ENCODE measurements at places on chromosomes 7 and 10.
A peak's percentile ranks its signal among the peaks of the same experiment; 100 is the strongest.

- DNase-seq, result no peak
Measured at GRCh38 chr7:45155941-45156340, 1.6 kb upstream of the RAMP3 start.

DNA sequence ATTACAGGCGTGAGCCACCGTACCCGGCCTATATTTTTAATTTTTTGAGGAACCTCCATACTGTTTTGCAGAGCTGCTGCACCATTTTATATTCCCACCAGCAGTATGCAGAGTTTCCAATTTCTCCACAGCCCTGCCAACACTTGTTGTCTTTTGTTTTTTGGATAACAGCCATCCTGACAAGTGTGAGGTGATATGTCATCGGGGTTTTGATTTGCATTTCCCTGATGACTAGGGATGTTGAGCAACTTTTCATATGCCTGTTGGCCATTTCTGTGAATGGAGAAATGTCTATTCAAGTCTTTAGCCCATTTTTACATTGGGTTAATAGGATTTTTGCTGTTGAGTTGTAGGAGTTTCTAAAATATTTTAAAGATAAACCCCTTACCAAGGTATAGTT lies 22.2 kb downstream of the ENTPD7 start:
- DNase-seq, result no peak

- DNase-seq, result no peak
Measured at GRCh38 chr7:131075406-131075805, 252.3 kb upstream of the MKLN1 start.

- DNase-seq, result no peak
Measured at GRCh38 chr7:70595370-70595754, 536.6 kb upstream of the GALNT17 start.

GRCh38 chr7:158531661-158532060 lies 56.0 kb downstream of the PTPRN2 start:
- no peak for DNase-seq

- DNase-seq, result no peak
Measured at GRCh38 chr7:131057015-131057793, 270.5 kb upstream of the MKLN1 start.

DNA sequence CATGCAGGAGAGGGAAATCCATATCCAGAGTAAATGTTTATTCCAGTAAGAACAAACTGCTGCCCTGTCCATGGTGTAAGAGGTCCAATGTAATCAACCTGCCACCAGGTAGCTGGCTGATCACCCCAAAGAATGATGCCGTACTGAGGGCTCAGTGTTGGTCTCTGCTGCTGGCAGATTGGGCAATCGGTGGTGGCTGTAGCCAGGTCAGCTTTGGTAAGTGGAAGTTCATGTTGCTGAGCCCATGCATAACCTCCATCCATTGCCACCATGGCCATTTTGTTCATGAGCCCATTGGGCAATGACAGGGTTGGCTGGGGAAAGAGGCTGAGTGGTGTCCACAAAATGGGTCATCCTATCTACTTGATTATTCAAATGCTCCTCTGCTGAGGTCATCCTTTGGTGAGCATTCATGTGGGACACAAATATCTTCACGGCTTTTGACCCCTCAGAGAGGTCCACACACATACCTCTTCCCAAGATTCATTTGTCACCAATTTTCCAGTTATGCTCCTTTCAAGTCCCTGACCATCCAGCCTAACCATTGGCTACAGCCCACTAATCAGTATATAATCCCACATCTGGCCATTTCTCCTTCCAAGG lies 23.3 kb upstream of the PAPSS2 start:
- DNase-seq, result no peak

DNA sequence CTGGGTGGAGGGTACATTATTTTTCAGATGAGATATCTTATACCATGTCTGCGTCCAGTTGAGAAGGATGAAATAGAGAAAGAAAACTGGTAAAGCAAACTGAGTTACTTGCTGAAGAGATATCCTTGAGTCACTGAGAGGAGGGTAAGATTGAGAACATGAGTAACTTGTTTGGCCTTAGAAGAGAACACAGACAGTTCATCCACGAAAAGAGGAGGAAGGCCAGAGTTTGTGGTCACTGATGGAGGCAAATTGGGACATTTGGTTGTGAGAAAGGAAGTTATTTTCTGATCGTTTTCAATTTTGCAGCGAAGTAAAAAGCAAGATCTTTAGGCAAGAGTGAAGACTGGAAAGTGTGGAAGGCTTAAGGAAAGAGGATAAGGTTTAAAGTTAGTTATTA lies 15.6 kb downstream of the MBL2 start:
- DNase-seq, result no peak

GRCh38 chr7:65371468-65371867 lies 2.2 kb upstream of the ZNF92 start:
- no peak for DNase-seq

- peak; percentile 54 for DNase-seq
Measured at GRCh38 chr7:100539436-100540006, 518 bp downstream of the AGFG2 start.

DNA sequence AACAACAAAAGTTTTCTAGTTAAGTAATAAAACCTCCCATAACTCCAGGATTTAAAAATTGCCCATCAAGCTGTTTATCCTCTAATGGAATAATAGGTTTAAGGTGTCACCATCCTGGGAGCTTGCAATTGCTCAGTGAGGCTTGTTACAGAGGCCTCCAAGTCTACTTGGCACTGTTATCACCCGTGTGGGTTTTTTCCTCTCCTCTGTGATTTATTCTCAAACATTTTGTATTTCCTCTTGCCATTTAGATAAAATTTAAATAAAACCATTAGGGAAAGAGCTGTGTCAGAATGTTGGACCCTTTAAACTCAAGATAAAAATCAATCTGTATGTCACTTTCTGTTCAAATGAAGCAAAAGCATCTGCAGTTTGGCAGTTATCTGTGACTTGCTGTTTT lies 202.6 kb downstream of the GALNT17 start:
- DNase-seq, result no peak

DNA sequence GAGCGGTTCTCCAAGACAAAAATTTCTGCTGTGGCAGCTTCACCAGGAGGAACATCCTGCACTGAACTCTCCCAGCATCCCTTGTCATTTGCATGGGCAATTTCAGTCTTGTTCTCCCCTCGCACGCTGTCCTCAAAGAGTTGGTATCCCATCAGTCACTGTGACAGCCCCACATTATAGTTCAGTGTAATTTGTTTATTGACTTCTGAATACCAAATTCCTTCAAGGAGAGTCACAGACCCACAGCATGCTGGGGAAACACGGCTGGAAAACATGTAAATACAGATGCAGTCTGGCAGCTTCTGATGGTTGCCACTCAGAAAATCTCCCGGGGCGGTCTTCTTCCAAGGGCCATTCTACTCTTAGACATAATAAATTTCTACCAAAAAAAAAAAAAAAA lies 151.0 kb upstream of the NEBL start:
- no peak for DNase-seq

DNA sequence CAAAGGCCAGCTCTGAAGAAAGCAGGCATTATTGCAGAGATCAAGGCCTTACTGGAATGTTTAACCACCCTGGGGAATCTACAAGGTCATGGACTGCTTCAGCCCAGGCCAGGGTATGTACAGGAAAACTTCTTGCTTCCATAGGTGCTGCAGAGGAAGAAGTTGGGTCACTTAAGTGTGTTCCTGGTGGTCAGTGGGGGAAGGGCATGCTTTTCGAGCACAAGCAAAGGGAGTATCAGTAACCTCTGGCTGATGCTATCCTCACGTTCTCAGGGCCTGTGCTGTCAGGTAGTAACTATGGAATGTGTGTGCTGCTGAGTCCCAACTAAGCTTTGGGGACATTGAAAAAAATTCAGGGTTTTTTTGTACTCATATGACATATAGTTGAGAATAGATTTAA lies 234.0 kb upstream of the SP4 start:
- no peak for DNase-seq

DNA sequence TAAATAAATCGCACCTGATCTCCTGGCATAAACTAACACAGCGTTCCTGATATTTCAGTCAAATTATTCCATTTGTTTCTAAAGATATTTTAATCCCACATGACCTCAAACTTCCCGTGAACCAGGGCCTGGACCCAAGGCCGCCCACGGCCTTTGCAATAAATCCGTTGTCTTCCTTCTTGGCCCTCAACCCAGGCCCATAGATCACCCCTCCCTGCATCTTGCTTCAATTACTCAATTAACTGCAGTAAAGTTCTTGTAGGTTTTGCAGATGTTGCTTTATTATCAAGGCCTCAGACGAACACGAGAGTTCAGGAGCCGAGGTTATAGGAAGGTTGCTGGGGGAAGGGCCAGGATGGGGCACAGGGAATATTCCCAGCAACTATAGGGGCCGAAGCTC lies 249.4 kb downstream of the RAB11FIP2 start:
- DNase-seq, result no peak

DNA sequence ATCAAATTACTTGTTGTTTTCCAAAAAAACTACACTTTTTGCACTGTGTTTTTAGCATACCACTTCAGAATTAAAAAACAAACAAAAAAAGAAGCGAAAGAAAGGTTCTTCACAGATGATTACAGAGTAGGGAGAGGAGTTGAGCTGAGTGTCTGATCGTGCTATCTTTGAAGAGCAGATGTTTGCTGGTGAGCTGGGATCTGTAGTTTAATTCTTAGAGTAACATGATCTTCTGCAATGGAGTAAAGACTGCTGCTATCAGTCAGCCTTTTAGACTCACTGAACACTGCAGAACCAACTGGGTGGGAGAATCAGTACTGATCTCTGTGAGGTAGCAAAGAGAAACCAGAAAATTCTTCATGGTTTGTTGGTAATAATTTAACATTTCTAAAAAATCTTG lies 1197.8 kb upstream of the SORCS1 start:
- DNase-seq, result no peak

DNA sequence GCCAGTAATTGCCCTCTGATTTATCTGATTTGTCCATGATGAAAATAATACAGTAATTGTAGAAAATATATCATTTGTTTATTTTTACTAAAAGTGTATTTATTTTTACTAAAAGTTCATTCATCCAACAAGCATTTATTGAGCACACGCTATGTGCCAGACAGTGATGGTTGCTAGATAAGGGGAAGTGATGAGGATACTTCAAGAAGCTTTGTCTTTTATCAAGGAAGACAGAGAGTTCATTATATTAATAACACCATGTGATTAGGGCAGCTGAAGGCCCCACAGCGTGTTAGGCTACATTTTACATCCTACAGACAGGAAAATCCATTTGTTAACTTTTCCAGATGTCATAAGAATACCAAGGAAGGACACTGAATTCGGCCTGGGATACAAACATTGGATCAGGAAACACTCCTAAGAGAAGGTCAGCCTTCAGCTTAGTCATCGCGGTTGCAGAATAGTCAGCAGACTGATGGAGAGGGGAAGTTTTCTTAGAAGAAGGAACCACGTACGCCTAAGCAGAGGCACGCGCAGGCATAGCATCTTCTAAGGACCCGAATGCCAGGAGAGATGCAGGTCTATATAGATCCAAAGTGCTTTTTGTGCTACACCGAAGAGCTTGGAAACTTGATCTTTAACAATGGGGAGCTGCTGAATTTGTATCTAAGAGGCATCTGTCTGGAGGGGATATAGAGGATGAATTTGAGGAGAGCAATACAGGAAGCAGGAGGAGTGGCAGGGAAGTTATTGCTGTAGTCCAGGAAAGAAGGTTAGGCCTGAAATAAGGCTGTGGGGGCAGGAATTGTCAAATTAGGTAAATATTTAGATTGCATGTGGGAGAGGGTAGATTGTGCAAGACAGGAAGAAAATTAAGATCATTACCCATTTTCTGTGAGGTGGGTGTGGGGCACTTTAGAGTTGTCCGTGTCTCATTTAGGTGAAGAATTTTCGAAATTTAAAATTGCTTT lies 85.7 kb downstream of the LRGUK start:
- DNase-seq, result no peak

DNA sequence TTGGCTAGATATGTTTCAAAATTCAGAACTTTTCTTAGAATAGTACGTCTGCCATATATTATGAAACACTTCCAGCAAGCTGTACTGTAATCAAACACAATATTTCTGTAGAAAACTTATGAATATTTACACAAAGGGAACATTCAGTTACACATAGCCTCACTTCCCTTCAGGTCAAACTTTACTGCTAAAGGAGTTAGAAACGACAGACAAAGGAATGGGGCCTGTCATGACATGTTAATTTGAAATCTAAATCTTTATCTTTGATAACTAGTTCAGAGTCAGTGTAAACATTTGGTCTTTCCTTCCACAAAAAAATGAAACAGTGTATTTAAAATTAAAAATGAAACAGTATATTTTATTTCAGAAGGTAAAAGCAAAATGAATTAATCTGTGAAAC lies 1.0 kb upstream of the CROT start:
- DNase-seq, result no peak

GRCh38 chr7:112215787-112216186 lies 9.3 kb downstream of the ZNF277 start:
- no peak for DNase-seq

DNA sequence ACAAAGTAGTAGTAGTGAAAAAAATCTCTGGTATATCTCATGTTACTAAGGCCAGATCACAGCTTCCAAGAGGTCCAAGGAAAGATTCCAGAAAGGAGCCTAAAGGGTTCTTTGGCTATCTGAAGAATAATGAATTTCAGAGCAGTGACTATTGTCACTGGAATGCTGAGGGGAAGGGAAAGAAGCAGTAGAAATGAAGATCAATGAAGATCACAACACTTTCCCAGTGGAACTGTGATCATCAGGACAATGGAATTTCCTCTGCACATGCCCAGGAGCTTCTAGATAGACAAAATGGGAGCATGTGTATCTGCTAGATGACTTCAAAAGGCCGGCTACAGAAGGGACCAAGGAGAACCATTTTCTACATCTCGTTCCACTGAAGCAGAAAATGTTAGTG lies 219.5 kb upstream of the PHYHIPL start:
- DNase-seq, result no peak

DNA sequence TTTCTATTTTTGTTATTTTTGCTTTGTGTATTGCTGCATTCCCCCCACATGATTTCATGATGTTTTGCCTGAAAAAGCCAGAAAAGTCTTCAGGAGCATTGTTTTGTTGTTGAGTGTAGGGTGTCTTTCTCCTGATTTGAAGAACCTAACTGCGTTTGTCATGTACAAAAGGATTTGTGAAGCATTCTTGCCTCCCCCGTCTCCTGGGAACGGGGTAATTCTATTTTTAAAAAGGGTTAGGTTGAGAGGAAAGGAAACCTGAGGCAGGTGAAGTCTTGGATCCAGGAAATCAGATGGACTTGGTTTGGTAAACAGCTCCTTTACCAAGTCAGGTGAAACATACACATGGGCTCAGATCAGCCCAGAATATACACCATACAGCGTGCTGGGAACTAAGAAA lies 26.0 kb upstream of the BTBD16 start:
- DNase-seq, result no peak

GRCh38 chr7:21938463-21938862 lies 7.2 kb downstream of the CDCA7L start:
- DNase-seq, result no peak

DNA sequence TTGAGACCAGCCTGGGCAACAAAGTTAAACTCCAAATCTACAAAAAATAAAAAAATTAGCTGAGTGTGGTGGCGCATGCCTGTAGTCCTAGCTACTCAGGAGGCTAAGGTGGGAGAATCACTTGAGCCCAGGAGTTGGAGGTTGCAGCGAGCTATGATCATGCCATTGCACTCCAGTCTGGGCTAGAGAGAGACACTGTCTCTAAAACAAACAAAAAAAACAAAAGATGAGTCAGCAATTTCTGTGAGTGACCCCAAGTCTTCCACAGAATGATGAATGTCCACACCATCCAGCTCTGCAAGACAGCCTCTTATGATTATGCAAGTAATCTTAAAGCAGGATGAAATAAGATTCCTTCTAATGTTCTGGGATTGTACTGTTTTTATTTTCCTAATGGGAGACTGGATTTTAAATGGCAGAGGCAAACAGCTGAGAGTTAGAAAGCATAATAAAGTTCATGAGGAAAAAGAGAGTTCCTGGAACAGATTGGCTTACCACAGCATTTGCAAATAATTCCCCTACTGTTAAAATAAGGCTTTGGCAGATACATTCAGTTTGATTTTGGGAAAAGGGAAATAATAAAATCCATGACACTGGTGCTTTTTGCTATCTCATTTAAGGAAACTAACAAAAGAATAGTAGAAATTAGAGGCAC lies 18.9 kb upstream of the PRKAR2B start:
- DNase-seq, result no peak
